ENCODE measurements at places on chromosomes 16 and 17. TPM values are rescaled to one million over a fixed set of nuclear protein-coding genes. Genes with fewer than 3 reads are reported as not detected.

The FOXF1 gene
- total RNA-seq = 15.3 TPM

The MPV17L gene
- total RNA-seq = not detected

The PTX4 gene
- 0.19 TPM for total RNA-seq

The ZFPM1 gene
- total RNA-seq = 5.9 TPM

The WNT9B gene
- not detected for total RNA-seq

The HASPIN gene
- 4.5 TPM for total RNA-seq

The KRT16 gene
- total RNA-seq = 0.46 TPM

The NECAB2 gene
- 0.40 TPM for total RNA-seq

The DNAI2 gene
- total RNA-seq = not detected

The SLC35G6 gene
- not detected for total RNA-seq

The ABCA10 gene
- 0.17 TPM for total RNA-seq

The TMC5 gene
- total RNA-seq = not detected

The TBC1D26 gene
- not detected for total RNA-seq

The HCRT gene
- not detected for total RNA-seq

The KRTAP3-2 gene
- not detected for total RNA-seq

The CACNA1H gene
- total RNA-seq = 0.03 TPM

The GJC1 gene
- 48.4 TPM for total RNA-seq

The SLC38A8 gene
- total RNA-seq = not detected

The CDK5RAP3 gene
- total RNA-seq = 81.1 TPM

The SEPTIN1 gene
- 2.2 TPM for total RNA-seq

The ZPBP2 gene
- not detected for total RNA-seq
